ENCODE measurements at places on chromosomes 13 and 19. TPM values are rescaled to one million over a fixed set of nuclear protein-coding genes. Genes with fewer than 3 reads are reported as not detected.
A peak's percentile ranks its signal among the peaks of the same experiment; 100 is the strongest.

- no peak for DNase-seq
Observed at GRCh38 chr19:58380037-58380661, 681 bp downstream of the ZNF837 start.

CNFN gene
- not detected for total RNA-seq

GRCh38 chr19:46791944-46792343, 3.5 kb upstream of the SLC1A5 start:
- DNase-seq = no peak

DNA sequence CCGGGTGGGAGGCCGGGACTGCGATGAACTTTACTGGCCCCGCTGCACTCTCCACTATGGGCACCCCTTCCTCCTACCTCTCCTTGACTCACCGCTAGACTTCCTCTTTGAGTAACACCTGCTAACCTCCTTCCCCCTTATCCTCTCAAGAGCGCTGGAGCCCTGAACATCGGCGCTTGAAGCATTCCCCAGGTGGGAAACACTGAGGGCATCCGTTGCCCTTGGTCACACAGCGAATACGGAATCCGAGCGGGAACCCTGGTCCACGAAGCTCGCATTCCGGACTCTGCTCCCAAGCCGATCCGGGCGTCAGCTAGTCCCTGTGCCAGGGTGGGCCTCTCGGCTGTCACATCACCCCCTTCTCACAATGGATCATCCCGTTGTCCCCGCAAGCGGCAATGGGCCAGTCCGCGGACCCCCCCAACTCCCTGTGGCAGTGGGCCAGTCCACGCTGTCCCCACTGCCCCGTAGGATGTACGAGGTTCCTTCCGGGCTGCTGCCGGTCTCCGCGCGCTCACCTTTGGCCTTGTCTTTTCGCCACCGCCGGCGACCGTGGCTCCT, 4.2 kb downstream of the LIPE start:
- no peak for DNase-seq

DNA sequence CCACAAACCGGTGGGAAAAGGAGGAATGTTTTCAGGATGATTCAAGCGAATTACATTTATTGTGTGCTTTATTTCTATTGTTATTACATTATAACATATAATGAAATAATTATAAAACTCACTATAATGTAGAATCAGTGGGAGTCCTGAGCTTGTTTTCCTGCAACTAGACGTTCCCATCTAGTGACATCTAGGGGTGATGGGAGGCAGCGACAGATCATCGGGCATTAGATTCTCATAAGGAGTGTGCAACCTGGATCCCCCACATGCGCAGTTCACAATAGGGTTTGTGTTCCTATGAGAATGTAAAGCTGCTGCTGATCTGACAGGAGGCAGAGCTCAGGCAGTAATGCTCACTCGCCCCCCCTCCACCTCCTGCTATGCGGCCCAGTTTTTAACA, 54.5 kb downstream of the SPTBN4 start:
- DNase-seq = peak; percentile 29

- no peak for DNase-seq
Observed at GRCh38 chr19:2455851-2456570, 748 bp downstream of the LMNB2 start.

GRCh38 chr13:45327253-45327955, 13.6 kb downstream of the TPT1 start:
- no peak for DNase-seq

SOHLH2 gene
- total RNA-seq = 0.28 TPM

- peak; percentile 73 for DNase-seq
Observed at GRCh38 chr13:60583911-60584753, 187.1 kb downstream of the TDRD3 start.

IFNL1 gene
- not detected for total RNA-seq

MAMSTR gene
- total RNA-seq = 0.18 TPM

DNA sequence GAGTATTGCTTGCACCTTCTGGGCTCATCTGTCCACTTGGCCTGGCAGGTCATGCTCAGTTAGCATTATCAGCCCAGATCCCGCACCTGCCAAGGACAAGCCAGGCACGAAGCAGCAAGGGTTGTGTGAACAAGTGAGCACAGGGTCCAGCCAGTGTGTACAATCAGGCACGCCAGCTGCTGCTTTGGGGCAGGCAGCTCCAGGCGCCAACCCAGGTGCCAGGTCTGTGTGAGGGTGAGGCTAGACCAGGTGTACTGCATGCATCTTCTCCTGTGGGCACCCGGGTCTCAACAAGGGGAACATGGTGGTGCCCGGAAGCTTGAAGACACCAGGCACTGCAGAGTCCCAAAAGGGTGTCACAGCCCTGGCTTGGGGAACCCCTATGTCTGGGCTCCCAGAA, 1446.8 kb downstream of the PCDH9 start:
- no peak for DNase-seq

BRD4 gene
- 7.2 TPM for total RNA-seq

KLK12 gene
- total RNA-seq = not detected

DNA sequence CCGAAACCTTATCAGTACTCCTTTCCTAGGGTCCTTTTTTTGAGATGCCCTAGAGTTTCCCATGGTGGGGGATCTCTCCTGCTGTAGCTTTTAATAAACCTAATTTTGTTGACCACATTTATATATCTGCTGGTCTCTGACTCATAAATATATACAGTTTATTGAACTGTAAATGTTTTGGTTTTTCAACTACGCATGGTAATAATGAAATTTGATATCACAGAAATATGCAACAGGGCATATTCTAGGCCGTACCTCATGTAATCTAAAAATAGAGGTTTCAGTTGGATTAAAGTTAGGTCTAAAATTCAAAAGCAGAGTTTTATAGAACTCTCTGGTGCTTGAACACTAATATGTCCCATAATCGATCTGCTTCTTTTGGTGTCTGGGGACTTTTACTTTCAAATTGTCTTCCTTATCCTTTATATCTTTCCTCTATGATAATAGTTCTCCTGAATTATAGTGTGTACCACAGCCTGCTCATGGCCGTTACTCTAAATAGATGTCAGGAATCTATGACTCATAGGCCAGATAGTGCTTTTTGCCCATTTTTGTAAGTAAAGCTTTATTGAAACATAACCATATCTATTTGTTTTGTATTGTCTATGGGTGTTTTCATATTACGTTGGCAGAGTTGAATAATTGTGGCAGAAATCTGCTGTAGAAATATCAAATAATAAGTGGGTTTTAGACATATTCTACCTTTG, 324.8 kb upstream of the PCDH9 start:
- peak; percentile 76 for DNase-seq

GRCh38 chr19:5397804-5398692, 57.2 kb upstream of the ZNRF4 start:
- no peak for DNase-seq

DNA sequence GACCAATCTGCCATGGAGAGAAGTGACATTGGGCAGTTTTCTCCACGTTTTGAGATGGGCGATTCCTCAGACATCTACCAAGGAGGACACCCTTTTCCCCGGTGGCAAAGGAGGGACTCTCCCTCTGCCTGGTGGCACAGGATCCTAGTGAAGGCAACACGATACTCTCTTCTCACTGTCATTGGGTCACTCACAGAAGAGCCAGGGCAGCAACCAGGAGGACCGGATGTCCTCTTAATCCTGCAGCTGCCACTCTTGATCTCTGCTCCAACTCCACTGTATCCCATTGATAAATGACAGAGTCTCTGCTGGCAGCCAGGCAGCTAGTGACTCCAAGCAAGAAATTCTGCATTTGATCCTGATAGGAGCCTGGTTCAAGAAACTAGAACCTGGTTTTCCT, 42.2 kb downstream of the COL4A2 start:
- DNase-seq = no peak

DNA sequence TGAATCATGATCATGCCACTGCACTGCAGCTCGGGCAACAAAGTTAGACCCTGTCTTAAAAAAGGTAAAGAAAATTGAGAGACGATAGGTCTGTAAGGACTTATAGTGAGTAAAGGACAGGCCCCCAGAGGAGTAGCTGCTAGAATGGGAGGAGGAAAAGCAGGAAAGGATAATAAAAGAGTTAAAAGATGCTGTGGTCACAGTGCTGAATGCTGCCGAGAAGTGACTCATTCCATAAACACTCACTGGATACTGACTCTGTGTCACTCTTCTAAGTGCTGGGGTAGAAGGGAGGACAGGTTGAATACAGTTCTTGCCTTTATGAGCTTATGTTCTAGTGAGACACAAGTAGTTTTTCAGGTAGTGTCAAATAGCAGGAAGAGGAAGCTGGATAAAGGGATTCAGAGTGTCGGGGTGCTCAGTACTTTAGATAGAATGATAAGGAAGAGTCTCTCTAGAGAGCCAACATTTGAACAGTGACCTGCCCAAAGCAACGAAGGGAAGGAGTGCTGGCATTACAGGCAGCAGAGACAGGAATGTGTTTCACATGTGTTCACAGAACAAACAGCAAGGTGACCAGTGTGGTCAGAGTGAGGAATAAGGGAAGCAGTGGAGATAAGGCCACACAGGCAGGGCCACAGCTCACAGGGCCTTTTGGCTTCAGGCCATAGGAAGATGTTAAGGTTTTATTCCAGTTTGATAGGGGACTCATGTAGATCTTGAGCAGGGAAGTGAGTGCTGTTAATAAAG, 1240.5 kb downstream of the UQCRFS1 start:
- DNase-seq = no peak

SLC1A6 gene
- total RNA-seq = not detected

NAPSA gene
- not detected for total RNA-seq

DNA sequence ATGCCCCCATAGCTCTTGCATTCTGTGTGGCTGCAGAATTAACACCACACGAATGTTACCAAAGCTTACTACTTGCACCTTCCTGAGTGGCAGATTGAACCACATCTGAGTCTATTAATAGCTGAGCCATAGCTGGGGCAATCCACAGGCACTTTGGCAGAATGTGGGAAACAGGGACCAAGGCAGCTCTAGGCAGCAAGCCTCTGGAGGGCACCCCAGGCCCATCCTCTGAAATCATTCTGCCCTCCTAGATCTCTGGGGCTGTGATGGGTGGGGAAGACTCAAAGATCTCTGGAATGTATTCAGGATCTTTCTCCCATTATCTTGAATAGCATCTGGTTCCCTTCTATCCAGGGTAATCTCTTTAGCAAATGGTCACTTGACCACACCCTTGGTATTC, 139.3 kb downstream of the TNFRSF19 start:
- peak; percentile 25 for DNase-seq
